ENCODE measurements at places on chromosomes 2 and 18.
A peak's percentile ranks its signal among the peaks of the same experiment; 100 is the strongest.

- peak; percentile 55 for DNase-seq
Measured at GRCh38 chr2:138373993-138374408, 127.6 kb upstream of the SPOPL start.

GRCh38 chr2:57894381-57894780 lies 152.2 kb upstream of the VRK2 start:
- DNase-seq = no peak

GRCh38 chr18:22279741-22280452 lies 110.5 kb downstream of the GATA6 start:
- DNase-seq = no peak

DNA sequence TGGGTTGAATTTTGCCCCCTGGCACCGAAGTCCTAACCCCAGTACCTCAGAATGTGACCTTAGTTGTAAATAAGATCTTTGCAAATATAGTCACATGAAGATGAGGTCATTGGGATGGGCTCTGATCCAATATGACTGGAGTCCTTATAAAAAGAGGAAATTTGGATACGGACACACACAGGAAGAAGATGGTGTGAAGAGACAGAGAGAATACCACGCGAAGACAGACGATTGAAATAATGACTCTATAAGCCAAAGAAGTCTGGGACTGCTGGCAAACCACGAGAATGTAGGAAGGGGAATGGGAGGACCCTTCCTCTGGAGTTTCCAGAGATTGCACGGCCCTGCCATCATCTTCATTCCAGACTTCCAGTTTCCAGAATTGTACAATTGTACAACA lies 98.6 kb downstream of the CPO start:
- no peak for DNase-seq

GRCh38 chr2:8977758-8978157 lies 25.7 kb downstream of the MBOAT2 start:
- no peak for DNase-seq

DNA sequence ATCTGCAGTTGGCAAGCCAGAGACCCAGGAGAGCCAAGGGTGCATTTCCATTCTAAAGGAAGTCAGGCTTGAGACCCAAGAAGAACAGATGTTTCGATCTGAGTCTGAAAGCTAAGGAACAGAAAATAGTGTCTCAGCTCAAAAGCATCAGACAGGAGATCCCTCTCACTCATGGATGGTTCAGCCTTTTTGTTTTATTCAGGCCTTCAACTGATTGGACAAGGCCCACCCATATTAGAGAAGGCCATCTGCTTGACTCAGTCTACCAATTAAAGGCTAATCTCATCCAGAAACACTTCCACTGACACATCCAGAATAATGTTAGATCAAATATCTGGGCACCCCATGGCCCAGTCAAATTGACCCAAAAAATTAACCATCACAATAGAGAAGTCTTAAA lies 255.0 kb downstream of the TXNL1 start:
- no peak for DNase-seq

GRCh38 chr2:166413255-166413654 lies 37.5 kb upstream of the SCN9A start:
- no peak for DNase-seq

- no peak for DNase-seq
Measured at GRCh38 chr2:149860276-149860921, 272.8 kb upstream of the MMADHC start.

- DNase-seq = no peak
Measured at GRCh38 chr18:73735836-73736235, 411.8 kb downstream of the FBXO15 start.

GRCh38 chr2:23624378-23624777 lies 239.4 kb downstream of the KLHL29 start:
- no peak for DNase-seq

- peak; percentile 86 for DNase-seq
Measured at GRCh38 chr18:9987345-9987744, 73.5 kb downstream of the VAPA start.

DNA sequence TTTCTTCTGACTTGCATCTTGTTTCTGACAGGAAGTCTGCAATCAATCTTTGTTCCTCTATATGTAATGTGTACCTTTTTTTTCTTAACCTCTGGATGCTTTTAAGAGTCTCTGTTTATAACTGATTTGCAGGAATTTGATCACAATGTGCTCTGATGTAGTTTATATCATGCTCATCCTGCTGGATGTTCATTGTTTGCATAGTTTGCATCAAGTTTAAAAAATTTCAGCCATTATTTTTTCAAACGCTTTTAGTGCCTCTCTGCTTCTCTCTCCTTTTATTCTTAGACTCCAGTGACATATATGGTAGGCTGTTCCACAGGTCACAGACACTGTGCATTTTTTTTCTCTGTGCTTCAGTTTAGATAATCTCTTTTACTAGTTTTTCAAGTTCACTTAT lies 23.9 kb downstream of the RBKS start:
- no peak for DNase-seq

DNA sequence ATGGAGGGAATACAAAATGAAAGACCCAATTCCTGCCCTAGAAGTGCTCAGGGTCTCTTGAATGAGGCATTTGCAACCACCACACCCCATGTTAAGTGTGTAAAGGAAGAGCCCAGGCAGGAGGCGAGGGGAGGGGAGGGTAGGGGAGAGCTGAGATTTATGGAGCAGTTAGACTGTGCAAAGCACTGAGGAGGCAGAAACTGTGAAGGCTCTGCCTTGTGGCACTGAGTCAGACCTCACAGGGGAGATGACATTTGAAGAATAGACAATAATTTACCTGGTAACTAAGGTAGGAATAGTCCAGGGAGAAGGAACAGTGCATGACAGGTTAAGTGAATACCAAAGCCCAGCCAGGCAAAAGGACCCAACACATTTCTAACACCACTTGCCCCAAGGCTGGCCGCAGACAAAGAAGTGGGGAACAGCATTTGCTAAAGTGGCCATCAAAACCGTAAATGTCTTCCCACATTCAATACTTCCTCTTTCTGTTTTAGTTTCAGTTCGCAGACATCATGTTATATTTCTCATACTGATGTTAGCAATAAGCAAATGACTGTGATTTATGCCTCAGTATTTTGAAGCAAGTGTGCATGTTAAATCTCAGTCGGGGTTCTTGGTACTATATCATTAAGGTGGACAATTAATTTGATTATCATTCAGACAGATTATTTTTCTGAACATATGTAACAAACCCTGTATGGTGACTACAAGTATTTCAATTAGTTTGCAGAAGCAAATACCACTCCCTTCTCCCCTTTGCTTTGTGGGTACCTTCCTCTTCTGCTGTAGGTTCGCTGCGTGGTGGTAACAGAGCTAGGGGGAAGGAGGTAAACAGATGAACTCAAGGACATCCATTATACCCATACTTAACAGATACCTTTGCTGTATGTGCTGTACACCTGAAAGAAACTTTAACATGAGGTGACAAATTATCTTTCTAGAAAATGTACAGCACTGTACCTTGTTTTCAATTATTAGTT lies 27.5 kb downstream of the CDH20 start:
- no peak for DNase-seq

DNA sequence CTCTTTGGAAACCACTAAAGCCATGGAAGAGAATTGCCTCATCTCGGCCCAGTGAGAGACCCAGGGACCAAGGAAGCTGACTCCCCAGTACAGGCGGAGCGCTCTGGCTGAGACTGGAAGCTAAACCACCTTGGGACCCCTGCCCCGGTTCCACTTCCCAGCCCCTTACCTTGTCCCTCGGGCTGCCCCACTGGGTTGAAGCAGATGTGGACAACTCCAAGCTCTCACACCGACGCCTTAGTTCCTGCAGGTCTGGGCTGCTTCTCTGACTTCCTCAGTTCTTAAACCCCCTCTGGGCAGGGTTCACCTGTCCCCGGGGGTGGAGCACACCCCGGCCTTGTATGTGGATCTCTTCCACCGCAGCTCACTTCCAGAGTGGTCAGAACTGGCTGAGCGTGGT lies 266.2 kb downstream of the PHLPP1 start:
- DNase-seq = no peak

GRCh38 chr2:219386532-219387280 lies 1.0 kb downstream of the DNPEP start:
- DNase-seq = no peak

DNA sequence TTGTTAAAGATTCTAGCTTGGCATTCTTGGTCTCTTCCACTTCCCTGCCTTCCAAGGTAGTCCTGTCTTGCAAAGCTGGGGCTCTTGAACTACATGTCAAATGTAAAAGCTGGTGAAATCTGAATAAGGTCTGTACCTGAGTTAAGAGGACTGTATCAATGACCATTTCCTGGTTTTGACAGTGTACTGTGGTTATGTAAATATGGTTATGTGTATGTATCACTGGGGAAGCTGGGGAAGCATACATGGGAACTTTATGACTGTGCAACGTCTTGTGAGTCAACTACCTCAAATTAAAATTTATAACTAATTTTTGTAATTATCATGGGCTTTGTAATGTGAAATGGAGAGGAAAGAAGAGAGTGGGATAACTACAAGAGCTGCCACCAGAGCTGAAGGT lies 81.7 kb downstream of the COL4A4 start:
- DNase-seq = no peak

DNA sequence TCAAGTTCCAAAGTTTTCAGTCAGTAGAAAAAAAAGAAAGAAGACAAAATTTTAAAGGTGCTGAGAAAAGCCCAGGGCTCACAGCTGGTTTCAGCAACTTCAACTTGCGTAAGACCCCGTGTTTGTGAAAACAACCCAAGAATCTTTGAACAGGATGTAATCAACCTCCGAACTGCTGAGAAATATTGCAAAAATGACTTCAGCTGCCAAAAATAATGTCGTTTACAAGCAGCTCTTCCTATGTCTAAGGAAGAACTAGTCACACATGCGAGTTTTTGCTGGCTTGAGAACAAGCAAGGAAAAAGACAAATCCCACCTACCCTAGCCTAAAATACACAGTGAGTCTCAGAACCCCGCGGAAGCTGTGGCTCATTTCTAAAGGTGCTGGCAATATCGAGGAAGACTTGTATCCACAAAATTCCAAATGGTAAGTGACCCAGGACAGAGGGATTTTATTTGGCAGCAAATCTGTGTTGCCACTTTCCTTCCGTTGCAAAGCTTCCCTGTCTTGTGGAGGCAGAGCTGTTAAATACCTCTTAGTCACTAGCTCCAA lies 59.8 kb upstream of the SLC8A1 start:
- DNase-seq = no peak

GRCh38 chr2:186523791-186524190 lies 37.7 kb downstream of the ZC3H15 start:
- no peak for DNase-seq

DNA sequence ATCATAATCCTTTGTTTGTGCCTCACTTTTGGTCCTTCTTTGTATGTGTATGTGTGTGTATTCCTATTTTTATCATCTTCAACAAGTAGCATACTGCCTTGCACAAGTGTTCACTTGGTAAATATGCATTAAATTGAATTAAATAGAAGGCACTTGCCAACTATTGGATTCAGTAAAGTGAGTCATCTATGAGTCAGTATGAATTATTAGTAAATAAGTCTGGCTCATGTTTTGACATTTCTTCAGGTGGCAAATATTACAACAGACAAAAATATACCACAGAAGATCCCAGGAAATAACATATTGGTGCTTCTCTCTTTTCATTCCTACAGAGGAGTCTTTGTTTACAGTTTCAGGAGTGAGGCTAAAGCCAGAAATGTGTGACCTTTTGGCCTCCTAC lies 84.1 kb downstream of the CDK15 start:
- DNase-seq = no peak

DNA sequence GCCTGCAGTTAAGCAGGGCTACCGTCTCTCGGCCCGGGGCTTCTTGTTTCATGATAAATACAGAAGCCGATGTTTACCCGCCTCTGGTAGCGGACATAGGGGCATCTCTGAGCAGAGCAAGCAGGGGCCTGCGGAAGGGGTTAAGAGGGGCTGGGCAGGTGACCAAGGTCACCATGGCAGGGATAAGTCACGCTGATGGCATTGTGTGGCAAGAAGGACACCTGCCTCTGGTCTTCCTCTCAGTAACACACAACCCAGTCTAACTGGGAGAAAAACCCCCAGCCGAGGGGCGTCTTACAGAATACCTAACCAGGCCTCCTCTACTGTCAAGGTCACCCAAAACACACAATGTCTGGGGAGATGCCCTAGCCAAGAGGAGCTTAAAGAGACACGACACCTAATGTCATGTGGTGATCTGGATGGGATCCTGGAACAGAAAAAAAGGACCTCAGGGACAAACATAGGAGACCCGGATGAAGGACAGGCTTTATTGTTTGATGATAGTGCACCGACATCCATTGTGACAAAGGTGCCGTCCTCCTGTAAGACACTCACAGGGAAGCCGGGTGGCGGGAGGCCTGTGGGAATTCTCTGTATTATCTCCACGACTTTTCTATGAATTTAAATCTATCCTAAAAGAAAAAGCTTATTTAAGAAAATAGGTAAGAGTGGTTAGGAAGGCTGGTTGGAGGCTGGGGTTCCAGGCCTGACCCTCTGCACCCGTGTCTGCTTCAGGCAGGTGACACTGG lies 24.8 kb downstream of the SH3BP4 start:
- no peak for DNase-seq

GRCh38 chr18:40048886-40049650 lies 1906.0 kb upstream of the PIK3C3 start:
- DNase-seq = no peak

GRCh38 chr2:232013701-232014353 lies 52.3 kb downstream of the DIS3L2 start:
- peak; percentile 80 for DNase-seq

- no peak for DNase-seq
Measured at GRCh38 chr18:59681051-59681450, 16.2 kb downstream of the CCBE1 start.

GRCh38 chr2:231673348-231673770 lies 35.0 kb upstream of the PTMA start:
- peak; percentile 79 for DNase-seq

- DNase-seq = no peak
Measured at GRCh38 chr2:236715077-236715476, 145.5 kb downstream of the ACKR3 start.

- DNase-seq = no peak
Measured at GRCh38 chr2:134502104-134502503, 216.7 kb downstream of the TMEM163 start.

DNA sequence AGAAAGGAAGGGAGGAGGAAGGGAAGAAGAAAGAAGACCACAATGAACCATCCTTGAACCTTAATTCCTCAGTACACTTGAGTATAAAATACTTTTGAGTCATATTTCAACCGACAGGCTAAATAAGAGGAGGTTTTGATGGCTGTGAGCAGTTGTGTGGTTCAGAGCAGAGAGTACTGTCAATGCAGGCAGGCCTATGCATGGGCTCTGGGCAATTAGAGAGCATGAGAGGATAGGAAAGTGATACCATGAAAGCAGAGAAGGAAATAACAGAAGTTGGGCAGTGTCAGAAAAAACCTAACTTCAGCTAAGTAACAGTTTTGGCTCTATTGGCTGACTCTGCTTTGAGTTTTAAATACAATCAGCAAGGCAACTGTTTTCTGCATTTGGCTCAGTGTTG lies 123.6 kb upstream of the STK17B start:
- DNase-seq = no peak

- DNase-seq = no peak
Measured at GRCh38 chr18:49073437-49073836, 122.7 kb upstream of the SMAD7 start.

Measured in NCI-H146 (cell line).